ENCODE measurements at places on chromosomes 6 and 20.

GRCh38 chr6:7418238-7418905, 28.8 kb downstream of the RIOK1 start:
- no peak for DNase-seq

GRCh38 chr6:89009624-89010059, 46.2 kb upstream of the RNGTT start:
- no peak for DNase-seq

DNA sequence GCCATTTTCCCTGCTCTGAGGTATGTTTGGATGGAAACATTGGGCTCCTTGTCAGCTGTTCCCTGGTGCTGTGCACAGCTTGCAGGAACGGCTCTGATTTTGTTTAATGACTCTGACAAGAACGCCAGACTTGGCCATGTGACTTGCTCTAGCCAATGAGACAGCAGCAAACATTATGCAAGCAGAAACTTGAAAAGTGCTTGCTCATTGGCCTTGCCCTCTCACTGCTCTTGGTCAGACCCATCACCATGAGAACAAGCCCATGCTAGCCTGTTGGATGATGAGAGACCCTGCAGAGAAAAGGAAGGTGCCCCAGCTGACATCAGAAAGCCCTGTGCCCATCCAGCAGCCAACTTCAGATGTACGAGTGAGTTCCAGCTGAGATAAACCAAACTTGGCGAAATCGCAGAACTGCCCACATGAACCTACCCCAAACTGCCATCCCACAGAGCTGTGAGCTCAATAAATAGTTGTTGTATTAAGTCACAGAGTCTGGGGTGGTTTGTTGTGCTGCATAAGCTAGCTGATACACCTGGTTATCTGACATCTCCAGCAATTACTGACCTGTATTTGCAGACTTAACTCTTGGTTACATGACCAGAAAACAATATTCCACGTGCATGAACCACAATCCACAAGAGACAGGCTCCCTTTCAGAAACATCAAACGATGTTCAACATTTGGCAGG, 96.9 kb downstream of the JPH2 start:
- DNase-seq, result no peak

- no peak for DNase-seq
These were observed 1.1 kb downstream of the L3MBTL3 start for GRCh38 chr6:130019326-130020072.

- DNase-seq, result no peak
These were observed 69.3 kb downstream of the KIF13A start for GRCh38 chr6:17917837-17918763.

DNA sequence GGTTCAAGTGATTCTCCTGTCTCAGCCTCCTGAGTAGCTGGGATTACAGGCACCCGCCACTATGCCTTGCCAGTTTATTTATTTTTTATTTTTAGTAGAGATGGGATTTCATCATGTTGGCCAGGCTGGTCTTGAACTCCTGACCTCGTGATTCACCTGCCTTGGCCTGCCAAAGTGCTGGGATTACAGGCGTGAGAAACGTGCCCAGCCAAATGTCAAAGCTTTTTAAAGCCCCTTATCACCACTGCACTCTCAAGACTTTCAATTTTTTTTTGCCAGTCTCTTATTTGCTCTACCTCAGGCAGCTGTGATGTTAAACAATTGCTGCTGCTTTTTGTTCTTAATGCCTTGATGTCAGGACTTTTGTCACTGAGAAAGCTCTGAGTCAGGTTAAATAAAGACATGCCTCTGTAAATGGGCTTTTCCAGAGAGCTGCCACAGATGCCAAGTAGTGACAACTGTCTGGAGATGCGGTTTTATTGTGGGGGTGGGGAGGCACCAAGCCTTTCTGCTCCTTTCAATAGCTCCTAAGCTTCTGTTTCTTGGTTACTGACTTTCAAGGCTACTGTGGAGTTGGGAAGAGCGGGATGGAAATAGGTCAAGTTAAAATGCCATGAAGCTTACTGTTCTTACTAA, 29.2 kb downstream of the RSPH3 start:
- no peak for DNase-seq

DNA sequence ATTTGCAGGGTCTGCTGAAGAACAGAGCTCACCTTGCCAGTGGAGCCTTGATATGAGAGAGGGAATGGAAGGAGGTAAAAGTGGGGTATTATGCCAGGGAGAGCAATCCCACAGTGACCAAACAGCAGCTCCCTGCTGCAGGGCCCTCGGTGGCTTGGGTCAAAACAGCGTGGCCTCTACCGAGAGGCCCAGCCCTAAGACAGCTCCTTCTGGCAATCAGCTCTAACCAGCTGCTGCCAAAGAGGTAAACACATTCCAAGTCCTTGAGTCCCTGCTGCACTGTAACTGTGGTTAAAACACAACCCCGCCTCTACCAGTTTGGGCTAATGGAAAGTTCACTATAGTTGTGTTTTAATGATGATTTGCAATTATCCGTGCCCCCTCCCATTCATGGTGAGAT, 1.4 kb upstream of the DAAM2 start:
- no peak for DNase-seq

- DNase-seq, result no peak
These were observed 1434.0 kb upstream of the EYS start for GRCh38 chr6:67141005-67141404.

DNA sequence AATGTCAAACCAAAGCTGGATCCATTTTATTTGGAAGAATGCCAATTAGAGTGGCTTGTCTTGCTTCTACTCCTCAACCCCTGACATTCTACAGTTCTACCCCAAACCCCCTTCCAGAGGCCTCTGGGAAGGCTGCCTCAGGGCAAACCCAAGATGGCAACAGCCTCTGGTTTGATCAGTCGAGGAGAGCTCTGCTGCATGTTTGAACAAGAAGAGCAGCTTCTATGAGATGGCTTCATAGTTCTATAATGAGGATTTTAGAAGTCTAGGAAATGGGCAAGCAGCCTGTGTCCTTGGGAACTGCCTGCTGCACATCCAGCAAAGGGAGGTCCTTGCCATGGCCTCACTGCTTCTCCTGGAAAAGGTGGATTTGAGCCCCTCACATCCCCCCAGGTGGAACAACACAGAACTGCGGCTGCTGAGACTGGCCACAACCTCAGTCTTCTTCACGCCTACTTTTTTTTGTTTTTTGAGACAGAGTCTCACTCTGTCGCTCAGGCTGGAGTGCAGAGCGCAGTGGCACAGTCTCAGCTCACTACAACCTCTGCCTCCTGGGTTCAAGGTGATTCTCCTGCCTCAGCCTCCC, 37.9 kb downstream of the ZC3H12D start:
- no peak for DNase-seq

- no peak for DNase-seq
These were observed 58.0 kb upstream of the TMEM200A start for GRCh38 chr6:130307752-130308361.

DNA sequence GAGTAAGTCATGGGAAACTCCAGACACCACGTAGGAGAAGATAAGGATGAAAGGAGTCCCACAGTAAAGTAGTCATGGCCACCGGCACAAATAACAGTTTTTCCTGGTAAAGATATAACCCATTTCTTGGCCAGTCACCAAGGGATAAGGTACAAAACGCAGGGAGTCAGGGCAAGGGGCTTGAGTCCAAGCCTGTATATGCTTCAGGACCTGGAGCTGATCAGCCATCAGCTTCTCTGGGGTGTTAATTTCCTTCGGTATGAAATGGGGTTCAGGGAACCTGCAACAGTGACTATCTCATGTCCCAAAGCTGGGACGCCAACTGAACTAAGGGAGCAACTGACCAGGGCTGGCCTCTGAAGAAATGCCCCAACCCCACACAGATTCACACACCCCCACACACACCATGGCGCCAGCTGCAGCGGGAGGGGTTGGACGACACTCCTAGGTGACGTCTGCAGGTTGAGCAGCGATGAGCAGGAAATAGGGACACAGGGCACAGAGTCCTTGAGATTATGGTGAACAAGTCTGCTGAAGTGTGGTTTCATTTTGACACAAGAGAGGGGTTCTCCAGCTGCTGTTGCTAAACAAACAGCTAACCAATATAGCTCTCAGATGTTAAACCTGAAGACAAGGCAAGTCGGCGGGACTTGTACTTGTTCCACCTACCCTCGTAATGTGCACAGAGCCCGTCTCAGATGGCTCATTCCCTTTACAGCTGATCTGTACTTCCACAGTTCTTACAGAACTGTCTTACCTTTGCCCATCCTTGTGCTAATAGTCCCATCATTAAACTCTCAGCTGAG, 7.4 kb upstream of the ADTRP start:
- no peak for DNase-seq

DNA sequence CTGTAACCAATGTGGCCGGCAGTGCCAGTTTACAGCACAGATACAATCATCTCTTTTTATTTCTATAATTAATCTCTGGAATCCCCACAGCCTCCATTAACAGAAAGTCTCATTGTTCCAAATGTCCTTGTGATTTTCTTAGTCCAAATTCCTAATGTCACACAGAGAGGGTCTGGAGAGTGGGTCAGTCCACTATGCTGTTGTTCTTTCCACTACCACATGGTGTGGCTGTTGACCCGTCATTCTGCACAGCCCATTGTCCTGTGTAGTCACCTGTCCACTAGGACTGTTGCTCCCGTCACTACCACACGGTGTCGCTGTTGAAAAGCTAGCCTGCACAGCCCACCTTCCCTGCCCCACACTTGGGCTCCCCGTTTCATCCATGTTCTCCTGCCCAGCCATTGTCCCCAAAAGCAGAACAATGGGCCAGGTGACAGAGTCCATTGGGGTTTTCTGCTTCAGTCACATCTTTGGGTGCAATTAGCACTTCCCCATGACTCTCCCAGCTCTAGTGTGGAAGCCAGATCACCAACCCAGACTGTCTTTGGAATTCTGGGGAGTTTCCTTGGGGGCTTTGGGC, 8.6 kb upstream of the LBP start:
- no peak for DNase-seq

DNA sequence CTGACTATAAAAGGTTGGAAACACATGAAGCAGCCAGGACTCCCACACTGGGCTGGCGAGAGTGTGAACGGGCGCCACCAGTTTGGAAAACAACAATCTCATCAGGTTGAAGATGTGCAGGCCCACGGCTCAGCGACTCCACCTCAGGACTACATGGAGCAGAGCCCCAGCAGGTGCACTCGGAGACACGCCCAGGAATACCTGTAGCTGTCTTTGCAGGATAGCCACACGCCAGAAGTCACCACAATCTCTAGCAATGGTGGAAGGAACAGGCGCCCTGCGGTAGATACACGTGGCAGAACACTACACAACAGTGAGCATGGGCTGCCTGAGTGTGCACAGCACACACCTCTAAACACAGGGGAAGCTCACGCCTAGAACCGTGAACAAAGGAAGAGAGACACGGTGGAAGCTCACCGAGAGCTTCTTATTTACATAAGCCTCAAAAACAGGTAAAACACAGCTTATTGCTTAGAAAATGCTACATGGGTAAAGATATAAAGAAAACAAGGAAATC, 28.7 kb upstream of the RPS6KA2 start:
- DNase-seq, result no peak

DNA sequence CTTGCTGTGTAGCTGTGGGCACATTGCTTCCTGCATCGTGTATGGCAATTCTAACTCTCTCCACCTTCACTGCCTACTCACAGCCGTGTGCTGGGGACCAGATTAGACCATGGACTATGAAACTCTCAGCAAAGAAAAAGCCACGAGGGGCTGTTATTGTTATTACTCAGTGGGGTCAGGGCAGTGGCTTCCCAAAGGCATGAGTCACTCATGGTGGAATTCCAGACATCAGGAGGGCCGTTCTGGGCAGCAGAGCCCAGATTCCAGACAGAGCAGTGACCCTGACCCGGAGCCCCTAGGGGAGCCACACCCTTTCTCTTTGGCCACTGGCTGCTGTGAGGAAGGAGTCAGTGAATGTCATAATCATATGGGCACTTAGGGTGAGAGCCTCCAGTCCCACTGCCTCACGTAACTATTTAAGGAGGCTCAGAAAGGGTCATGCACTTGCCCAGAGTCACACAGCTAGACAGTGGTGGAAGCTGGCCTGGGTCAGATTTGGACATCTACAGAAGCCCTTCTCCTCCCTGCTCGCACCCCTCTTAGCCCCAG, 22.2 kb upstream of the CCN5 start:
- no peak for DNase-seq

GRCh38 chr6:122048570-122048969, 350.9 kb upstream of the HSF2 start:
- no peak for DNase-seq

DNA sequence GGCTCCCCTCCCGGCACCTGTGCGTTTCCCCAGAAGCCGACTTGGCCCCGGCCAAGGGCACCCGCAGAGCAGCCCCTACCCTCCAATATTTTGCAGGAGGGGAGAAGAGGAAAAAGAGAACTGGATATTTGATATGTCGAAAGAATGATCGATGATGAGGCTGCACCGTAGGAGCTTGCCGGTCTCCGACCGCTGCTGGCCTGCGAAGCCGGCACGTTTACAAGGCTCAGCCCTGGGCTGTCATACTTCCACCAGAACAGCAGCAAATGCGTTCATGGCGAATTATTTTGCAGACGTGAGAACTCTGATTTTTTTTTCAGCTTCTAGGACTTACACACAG, 296.7 kb downstream of the TFAP2C start:
- no peak for DNase-seq

DNA sequence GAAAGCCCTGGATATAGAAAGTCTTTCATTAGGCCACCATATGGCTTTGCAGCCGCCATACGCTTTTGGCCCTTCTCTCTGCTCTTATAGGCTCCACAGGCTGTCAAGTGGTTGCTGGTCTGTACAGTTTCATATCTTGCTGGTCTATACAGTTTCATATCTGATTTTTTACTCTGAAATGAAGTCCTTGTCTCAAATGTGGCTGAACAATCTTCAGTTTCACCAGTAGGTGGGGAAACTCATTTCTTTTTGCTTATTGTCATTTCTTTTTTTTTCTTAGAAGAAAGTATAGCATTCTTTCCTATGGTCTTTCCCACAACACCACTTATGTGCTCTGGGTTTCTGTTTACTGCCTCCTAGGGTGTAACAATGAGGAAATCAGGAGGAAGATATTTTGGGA, 771.4 kb upstream of the MMS22L start:
- no peak for DNase-seq

DNA sequence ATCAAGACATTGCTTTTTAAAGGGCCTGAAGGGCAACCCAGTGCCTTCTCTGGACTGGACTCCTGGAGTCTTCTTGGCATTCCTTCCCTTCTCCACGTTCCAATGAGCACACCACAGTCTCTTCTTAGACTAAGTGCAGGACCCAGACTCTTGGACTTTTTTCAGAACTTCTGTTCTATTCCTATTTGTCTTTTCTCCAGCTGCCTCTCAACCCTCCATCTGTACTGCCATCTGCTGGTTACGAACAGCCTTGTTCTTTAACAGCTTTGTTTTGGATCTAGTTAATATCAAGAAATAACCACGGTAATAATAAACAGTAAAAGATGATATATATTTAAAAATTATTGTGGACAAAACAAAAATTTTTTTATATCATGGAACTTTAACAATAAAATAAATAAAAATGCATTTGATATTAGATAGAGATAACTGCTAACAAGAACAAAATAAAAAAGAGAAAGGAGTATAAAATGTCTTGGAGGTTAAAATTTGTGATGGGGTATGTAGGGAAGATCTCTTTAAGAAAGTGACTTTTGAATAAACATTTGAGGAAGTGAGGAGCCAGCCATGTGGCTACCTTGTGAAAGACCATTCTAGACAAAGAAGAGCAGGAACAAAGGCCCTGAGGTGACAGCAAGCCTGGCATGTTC, 105.1 kb upstream of the HCRTR2 start:
- DNase-seq, result no peak

GRCh38 chr20:8151372-8151771, 19.3 kb downstream of the PLCB1 start:
- DNase-seq, result no peak
